Natural killer cell (primary cell): ENCODE measurements at places on chromosomes 5 and 9. TPM values are rescaled to one million over a fixed set of nuclear protein-coding genes. Genes with fewer than 3 reads are reported as not detected.
A peak's percentile ranks its signal among the peaks of the same experiment; 100 is the strongest.

GRCh38 chr9:136511670-136512592 is 29.1 kb upstream of the SEC16A start:
- no peak for DNase-seq
- H3K27me3 ChIP-seq, result no peaks in the 10 kb centered on the region
- H3K4me1 ChIP-seq, result no peaks in the 10 kb centered on the region
- peaks cover 96% of the 10 kb centered on the region for H3K36me3 ChIP-seq
- H3K27ac ChIP-seq, result no peak overlapping the region

DNA sequence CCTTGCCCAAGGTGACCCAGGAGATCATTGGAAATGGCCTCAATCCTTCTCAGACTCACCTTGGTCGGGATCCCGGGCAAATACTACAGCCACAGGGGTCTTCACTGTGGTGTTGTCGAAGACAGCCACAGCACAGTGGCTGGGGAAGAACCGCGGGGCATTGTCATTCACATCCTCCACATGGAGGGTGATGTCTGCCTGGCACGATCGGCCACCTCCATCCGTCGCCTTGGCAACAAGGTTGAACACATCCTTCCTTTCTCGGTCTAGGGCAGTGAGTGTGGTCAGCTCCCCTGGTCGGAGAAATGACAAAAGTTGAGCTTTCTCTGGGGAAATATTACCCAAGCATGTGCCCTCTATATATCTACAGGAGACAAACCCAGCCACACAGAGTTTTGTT is 56.8 kb downstream of the FAT2 start:
- H3K27ac ChIP-seq, result no peak overlapping the region
- no peaks in the 10 kb centered on the region for H3K4me1 ChIP-seq
- no peaks in the 10 kb centered on the region for H3K36me3 ChIP-seq
- DNase-seq, result no peak
- no peaks in the 10 kb centered on the region for H3K27me3 ChIP-seq

GRCh38 chr9:79976257-79977073 is 404.7 kb downstream of the TLE4 start:
- H3K36me3 ChIP-seq, result no peaks in the 10 kb centered on the region
- no peaks in the 10 kb centered on the region for H3K4me1 ChIP-seq
- DNase-seq, result no peak
- no peak overlapping the region for H3K4me3 ChIP-seq

GRCh38 chr9:123359546-123359945 is 3.5 kb downstream of the CRB2 start:
- H3K36me3 ChIP-seq, result no peaks in the 10 kb centered on the region
- H3K27ac ChIP-seq, result no peak overlapping the region
- H3K27me3 ChIP-seq, result no peaks in the 10 kb centered on the region
- H3K4me1 ChIP-seq, result peaks cover 4% of the 10 kb centered on the region
- no peak for DNase-seq

DNA sequence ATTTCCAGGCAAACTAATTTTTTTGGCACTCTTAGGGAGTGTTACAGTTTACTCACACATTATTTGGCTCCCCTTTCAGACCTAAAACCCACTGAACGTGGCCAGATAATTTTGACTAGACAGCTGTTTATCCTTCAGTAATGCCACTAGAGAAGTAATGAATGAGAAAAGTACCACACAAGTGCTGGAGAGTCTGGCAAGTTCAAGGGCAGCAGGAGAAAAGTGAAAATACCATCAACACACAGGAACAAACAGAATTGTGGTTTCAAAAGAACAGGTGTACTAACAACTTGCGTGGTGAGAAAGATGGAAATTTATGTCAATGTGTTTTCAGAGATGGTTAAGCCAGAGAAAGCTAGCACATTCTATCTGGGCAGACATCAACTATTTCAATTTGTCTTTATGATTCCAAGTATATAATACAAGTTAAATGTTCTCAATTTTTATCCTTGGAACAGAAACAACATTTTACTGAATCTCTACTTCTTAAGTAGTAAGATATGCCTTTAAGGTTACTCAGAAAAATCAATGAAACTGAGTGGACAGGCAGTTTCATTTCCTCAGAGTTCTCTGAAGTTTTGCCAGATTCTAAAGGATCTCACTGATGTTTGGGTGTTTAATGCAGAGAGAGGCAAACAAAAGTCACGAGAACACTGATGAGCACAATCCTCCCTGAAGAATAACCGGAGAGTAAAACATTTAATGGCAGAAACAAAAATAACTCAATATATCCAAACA is 91.0 kb downstream of the ARSB start:
- H3K27ac ChIP-seq, result no peak overlapping the region
- H3K27me3 ChIP-seq, result no peaks in the 10 kb centered on the region
- no peak for DNase-seq
- no peak overlapping the region for H3K4me3 ChIP-seq

DNA sequence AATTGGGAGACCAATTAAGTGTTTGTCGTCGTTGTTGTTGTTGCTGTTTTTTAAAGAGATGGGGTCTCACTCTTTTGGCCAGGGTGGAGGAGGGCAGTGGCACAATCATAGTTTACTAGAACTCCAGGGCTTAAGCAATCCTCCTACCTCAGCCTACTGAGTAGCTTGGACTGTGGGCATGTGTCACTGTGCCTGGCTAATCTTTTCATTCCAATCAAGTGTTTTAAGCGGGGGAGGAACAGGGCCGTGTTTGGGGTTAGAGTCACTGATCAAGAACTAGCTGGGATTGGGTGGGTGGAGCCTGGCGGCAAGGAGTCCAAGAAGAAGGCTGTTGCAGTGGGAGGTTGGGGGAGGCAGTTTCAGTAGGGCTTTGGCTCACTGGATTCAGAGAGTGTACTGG is 13.8 kb downstream of the SNX30 start:
- no peaks in the 10 kb centered on the region for H3K36me3 ChIP-seq
- no peak overlapping the region for H3K4me3 ChIP-seq
- H3K27me3 ChIP-seq, result no peaks in the 10 kb centered on the region
- DNase-seq, result no peak
- peaks cover 12% of the 10 kb centered on the region for H3K4me1 ChIP-seq
- no peak overlapping the region for H3K27ac ChIP-seq

DNA sequence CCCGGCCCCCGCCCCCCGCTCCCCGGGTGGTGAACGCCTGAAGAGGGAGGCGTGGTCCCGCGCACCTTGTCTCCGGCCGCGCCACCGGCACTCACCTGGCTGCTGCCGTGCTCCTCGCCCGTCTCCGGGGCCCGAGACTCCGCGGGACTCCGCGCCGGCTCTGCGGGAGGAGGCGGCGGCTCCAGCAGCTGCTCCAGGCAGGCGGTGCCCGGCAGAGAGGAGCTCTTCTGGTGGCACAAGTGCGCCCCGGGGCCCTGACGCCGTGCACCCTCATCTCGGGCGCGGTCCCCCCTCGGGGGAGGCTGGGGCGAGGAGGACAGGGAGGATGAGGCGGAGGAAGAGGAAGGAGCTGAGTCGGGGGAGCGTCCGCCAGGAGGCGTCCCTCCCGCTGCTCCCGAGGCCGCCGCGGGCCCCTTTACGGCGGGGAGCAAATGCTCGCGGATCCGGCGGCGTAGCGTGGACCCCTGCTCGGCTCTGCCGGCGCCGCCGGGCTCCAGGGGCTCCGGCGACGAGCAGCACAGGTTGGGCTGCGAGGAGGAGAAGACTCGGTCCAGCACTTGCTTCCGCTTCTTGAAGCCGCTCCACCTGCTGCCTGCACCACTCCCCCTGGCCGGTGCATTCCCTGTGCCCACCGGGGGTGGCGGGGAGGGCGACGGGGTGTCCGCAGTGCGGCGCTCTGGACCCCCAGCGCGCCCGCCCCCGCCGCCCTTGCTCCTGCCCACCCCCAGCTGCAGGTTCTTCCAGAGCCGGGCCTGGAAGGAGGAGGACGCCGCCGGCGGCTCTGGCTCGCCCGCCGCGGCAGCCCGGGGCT is 928 bp downstream of the MCTP1 start:
- H3K4me3 ChIP-seq, result peak overlapping the region; percentile 21
- no peaks in the 10 kb centered on the region for H3K36me3 ChIP-seq
- H3K27ac ChIP-seq, result no peak overlapping the region
- H3K4me1 ChIP-seq, result peaks cover 16% of the 10 kb centered on the region
- DNase-seq, result no peak

- no peaks in the 10 kb centered on the region for H3K36me3 ChIP-seq
- no peak overlapping the region for H3K4me3 ChIP-seq
- H3K4me1 ChIP-seq, result no peaks in the 10 kb centered on the region
These were observed 76.7 kb downstream of the MARCHF3 start for GRCh38 chr5:126953640-126954039.

- no peak overlapping the region for H3K27ac ChIP-seq
- H3K36me3 ChIP-seq, result no peaks in the 10 kb centered on the region
- no peak overlapping the region for H3K4me3 ChIP-seq
- no peak for DNase-seq
These were observed 11.7 kb upstream of the ERBIN start for GRCh38 chr5:65914641-65915196.

DNA sequence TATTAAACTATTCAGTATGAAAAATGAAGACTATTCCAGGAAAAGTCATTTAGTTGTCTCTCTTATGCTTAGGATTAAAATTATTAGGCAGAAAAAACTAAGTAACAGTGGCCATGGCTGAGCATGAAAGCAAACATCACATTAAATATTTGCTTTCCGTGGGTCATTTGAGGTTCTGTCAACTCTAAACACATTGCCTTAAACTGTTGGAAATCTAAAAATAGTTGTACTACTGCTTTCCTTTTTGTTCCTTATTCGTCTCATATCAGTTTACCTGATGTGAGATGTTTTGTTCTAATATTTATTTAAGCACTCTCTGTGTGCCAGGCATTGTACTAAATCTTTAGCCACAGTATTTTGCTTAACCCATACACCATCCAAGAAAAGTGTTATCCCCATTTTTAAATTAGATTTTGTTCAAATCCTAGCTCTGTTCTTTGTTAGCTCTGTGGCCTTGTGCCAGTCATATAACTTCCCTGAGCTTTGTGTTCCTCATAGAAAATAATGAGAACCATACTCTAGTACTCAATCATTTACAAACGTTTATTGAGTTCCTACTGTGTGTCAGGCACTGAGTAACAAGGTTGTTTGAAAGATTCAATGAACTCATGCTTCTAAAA is 18.7 kb upstream of the ZNF608 start:
- no peak overlapping the region for H3K27ac ChIP-seq
- H3K36me3 ChIP-seq, result no peaks in the 10 kb centered on the region
- no peak for DNase-seq
- H3K27me3 ChIP-seq, result no peaks in the 10 kb centered on the region

GRCh38 chr9:38393128-38393796 is 760 bp downstream of the ALDH1B1 start:
- H3K27ac ChIP-seq, result peak overlapping the region; percentile 20
- H3K27me3 ChIP-seq, result no peaks in the 10 kb centered on the region
- H3K4me3 ChIP-seq, result peak overlapping the region; percentile 68
- peaks cover 12% of the 10 kb centered on the region for H3K4me1 ChIP-seq
- DNase-seq, result no peak

- no peak overlapping the region for H3K4me3 ChIP-seq
- H3K36me3 ChIP-seq, result no peaks in the 10 kb centered on the region
- no peak for DNase-seq
These were observed 69.4 kb downstream of the TMEM167A start for GRCh38 chr5:83007755-83008154.

- no peak overlapping the region for H3K4me3 ChIP-seq
- H3K4me1 ChIP-seq, result no peaks in the 10 kb centered on the region
- DNase-seq, result no peak
- no peak overlapping the region for H3K27ac ChIP-seq
These were observed 632.9 kb upstream of the TLE4 start for GRCh38 chr9:78938821-78939220.

DNA sequence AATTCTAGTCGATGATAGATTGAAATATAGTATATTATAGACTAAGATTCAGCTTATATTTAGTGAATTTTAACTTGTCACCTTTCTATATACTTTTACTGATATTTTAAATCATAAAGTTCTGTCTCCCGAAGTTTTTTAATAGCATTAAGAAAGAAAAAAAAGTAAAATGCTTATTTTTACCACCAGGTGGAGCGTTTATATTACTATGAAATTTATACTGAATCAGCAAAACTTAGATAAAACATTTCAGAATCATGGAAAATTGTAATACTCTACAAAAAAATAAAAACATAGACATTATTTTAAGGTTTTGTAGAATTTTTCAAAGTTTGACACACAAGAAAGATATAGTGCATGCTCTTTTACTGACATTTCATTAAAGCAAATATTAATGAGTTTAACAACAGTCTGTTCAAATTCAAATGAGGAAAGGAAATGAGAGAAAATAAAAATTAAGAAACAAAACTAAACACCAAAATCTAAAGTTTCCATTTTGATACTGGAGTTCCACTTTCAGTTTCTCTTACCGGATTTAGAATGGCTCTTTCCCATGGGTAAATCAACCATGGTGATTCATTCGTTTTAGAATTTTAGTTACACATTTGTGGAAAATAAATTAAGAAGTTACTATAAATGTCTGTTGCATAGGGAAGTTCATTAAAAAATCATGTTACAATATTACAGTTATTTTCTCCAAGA is 1035.3 kb downstream of the CDH12 start:
- DNase-seq, result no peak
- H3K27me3 ChIP-seq, result no peaks in the 10 kb centered on the region
- H3K4me1 ChIP-seq, result no peaks in the 10 kb centered on the region

DNA sequence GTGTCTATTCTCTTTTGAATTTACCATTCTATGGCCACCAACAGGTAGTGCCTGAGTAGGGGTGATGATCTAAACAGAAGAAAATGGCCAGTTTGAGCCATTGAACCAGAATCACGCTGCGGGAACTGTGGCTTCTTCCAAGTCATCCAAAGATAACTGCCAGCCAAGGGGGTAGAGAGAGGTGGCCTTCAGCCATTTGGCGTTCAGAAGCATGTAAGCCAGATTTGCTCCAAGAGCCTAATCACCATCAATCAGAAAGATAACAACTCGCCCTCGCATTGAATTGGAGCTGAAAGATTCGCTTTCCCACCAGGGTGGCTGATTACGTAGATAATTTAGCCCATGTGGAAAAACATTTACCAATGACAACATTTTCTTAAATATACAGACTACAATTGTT is 1302.7 kb upstream of the DMAC1 start:
- no peak for DNase-seq
- no peak overlapping the region for H3K4me3 ChIP-seq
- no peaks in the 10 kb centered on the region for H3K4me1 ChIP-seq
- no peaks in the 10 kb centered on the region for H3K36me3 ChIP-seq

- DNase-seq, result no peak
- no peaks in the 10 kb centered on the region for H3K36me3 ChIP-seq
- no peaks in the 10 kb centered on the region for H3K27me3 ChIP-seq
- H3K4me3 ChIP-seq, result no peak overlapping the region
- no peak overlapping the region for H3K27ac ChIP-seq
These were observed 1738.8 kb downstream of the EFNA5 start for GRCh38 chr5:105931881-105932421.

Gene GPX3
- not detected for total RNA-seq

Gene ATG12
- total RNA-seq, result 108 TPM

Gene BAAT
- not detected for total RNA-seq

Gene FAM221B
- not detected for total RNA-seq

Gene F12
- total RNA-seq, result 0.93 TPM

Gene OTULINL
- total RNA-seq, result 33.0 TPM

Gene DRD1
- not detected for total RNA-seq

Gene BDP1
- total RNA-seq, result 45.8 TPM

Gene PDE6A
- total RNA-seq, result not detected

Gene LHFPL2
- 0.85 TPM for total RNA-seq
